Activated naive CD4-positive, alpha-beta T cell treated with anti-CD3 and anti-CD28 coated beads, Interleukin-2, amount 50 U/mL, for 16 hours (primary cell): ENCODE measurements at places on chromosomes 7 and 10.

GRCh38 chr10:60197206-60197605 is 192.5 kb downstream of the ANK3 start:
- DNase-seq = no peak

- no peak for DNase-seq
Observed at GRCh38 chr10:78895469-78895868, 173.3 kb upstream of the ZMIZ1 start.

DNA sequence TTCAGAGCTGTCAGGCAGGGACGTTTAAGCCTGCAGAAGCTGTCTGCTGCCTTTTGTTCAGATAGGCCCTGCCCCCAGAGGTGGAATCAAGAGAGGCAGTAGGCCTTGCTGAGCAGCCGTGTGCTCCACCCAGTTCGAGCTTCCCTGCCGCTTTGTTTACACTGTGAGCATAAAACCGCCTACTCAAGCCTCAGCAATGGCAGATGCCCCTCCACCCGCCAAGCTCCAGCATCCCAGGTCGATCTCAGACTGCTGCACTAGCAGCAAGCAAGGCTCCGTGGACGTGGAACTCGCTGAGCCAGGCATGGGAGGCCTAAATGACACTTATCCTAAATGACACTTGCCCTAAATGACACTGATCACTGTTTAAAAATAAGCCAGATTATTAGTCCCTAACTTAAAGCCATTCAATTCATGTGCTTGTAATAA is 6.8 kb upstream of the ASB15 start:
- DNase-seq = no peak

GRCh38 chr7:46294381-46294780 is 373.3 kb upstream of the IGFBP3 start:
- DNase-seq = no peak

- DNase-seq = no peak
Observed at GRCh38 chr10:96301616-96302015, 2.6 kb upstream of the DNTT start.

DNA sequence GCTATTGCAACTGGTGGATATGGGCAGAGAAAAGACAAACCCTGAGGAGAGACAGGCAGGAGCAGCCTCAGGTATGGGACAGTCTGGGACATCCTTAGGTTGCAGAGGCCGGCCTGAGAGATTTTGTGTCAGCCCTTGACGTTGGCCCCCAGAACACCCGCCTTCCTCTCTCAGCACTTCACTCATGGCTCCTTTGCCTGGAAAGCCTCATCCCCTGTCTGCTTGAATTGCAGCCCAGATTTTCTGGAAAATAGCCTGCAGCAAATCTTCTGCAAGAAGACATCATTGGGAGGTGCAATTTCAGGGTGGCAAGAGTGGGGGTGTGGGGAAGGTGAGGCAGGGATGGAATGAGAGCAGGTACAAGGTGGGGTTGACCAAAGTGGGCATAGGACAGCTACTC is 2.2 kb upstream of the FRMD4A start:
- DNase-seq = no peak

GRCh38 chr10:42887734-42888503 is 105.3 kb downstream of the BMS1 start:
- no peak for DNase-seq
